ENCODE measurements at places on chromosomes 7 and 10.

- no peak for DNase-seq
Measured at GRCh38 chr10:53490553-53490952, 718.0 kb upstream of the MBL2 start.

- DNase-seq = no peak
Measured at GRCh38 chr10:124904796-124905195, 37.1 kb upstream of the ZRANB1 start.

- no peak for DNase-seq
Measured at GRCh38 chr7:28239823-28240204, 59.2 kb upstream of the JAZF1 start.

GRCh38 chr10:109988212-109988596 lies 19.6 kb upstream of the ADD3 start:
- no peak for DNase-seq

GRCh38 chr10:60473557-60473956 lies 83.9 kb upstream of the ANK3 start:
- no peak for DNase-seq

DNA sequence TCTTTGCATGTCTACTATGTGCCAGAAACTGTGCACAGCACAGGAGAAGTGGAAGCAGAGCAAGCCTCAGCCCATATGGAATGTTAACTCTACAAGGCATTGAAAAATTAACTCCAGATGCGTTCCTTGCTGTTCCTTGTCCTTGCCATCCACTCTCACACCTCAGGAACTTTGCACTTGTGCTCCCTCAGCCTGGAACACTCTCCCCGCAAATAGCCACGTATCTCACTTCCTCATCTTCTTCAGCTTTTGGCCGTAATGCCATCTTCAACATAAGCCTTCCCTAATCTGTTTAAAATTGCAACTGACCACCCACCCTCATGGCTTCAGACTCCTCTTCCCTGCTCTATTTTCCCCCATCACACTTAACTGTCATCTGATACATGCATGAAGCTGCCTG lies 83.2 kb upstream of the CAPZA2 start:
- no peak for DNase-seq

DNA sequence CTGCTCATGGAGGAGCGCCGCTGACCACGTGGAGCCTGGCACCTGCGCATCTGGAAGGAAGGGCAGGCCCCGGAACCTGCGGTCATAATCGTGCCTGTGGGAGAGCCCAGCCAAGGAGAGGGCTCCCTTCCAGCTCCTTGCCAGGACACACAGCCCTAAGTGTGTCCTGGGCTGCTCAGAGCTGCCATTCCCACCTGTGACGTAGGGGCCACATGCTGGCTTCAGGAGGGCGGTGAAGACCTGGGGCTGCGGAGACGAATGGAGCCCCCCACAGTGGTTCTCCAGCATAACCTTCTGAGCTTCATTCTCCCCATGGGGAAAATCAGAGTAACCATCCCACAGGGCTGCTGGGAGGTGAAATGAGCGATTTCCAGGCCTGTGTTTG lies 127.6 kb upstream of the CHST15 start:
- peak; percentile 3 for DNase-seq

- no peak for DNase-seq
Measured at GRCh38 chr10:111015181-111015580, 61.6 kb upstream of the ADRA2A start.

- DNase-seq = peak; percentile 86
Measured at GRCh38 chr7:2680792-2681490, 7.1 kb upstream of the AMZ1 start.

GRCh38 chr7:9231630-9232121 lies 798.3 kb downstream of the NXPH1 start:
- DNase-seq = no peak

GRCh38 chr7:30831936-30832335 lies 60.7 kb downstream of the MINDY4 start:
- no peak for DNase-seq

DNA sequence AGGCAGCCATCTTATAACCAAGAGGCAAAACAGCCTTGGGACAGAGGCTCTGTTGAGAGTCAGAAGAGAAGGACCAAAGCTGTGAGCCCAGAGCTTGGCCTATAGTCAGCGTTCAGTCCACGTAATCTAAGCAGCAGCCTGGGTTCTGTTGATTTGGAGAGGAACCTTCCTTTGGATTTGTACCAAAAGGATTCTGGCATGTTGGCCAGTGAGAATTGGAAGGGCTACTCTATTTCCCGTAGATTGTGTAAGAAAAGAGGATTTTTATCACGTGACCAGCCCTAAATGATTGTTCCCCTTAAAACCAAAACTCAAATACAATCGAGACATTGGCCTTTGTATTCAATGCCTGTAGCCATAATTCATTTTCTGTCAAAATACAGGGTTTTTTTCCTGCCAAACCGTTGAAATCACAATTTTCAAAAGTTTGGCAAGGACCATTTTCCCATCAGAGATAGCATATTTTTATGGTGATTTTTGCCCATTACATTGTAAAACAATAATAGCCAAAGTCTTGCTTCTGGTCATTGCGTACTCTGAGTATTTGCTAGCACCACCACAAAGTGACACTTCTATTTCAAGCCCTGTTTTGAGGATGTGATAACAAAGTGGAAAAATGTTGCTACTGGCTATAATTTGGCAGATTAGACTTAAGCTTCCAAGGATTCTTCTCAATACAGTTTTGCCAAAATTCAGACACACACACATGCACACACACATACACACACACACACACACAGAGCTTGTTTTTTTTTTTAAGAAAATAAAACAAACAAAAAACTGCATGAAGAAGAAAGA lies 23.1 kb upstream of the BMPER start:
- DNase-seq = no peak

- no peak for DNase-seq
Measured at GRCh38 chr7:52283335-52283734, 752.1 kb upstream of the POM121L12 start.

- no peak for DNase-seq
Measured at GRCh38 chr10:72030762-72031543, 57.4 kb downstream of the SPOCK2 start.

DNA sequence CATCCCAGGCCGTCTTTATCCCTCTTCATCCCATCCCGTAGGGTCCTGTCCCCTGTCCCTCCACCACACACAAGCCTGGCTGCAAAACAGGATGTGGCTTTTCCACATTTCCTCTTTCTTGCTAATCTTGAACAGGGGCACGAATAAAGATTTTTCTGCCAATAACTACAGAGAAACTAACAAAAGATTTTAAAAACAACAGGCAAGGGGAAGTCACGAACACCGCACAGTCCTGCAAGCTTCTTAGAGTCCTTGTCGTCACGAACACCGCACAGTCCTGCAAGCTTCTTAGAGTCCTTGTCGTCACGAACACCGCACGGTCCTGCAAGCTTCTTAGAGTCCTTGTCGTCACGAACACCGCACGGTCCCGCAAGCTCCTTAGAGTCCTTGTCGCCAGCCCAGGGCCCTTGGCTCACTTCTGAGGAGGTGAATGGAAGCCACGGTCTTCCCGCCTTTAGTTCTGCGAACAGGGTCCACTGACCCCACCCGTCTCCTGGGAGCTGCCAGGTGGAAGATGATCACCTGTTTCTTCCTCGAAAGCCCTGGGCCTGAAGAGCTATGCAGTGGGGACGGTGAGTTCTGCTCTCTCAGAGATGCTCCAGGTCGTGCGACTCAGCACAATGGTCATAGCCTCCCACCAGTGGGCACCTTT lies 10.3 kb upstream of the INSIG1 start:
- DNase-seq = no peak

DNA sequence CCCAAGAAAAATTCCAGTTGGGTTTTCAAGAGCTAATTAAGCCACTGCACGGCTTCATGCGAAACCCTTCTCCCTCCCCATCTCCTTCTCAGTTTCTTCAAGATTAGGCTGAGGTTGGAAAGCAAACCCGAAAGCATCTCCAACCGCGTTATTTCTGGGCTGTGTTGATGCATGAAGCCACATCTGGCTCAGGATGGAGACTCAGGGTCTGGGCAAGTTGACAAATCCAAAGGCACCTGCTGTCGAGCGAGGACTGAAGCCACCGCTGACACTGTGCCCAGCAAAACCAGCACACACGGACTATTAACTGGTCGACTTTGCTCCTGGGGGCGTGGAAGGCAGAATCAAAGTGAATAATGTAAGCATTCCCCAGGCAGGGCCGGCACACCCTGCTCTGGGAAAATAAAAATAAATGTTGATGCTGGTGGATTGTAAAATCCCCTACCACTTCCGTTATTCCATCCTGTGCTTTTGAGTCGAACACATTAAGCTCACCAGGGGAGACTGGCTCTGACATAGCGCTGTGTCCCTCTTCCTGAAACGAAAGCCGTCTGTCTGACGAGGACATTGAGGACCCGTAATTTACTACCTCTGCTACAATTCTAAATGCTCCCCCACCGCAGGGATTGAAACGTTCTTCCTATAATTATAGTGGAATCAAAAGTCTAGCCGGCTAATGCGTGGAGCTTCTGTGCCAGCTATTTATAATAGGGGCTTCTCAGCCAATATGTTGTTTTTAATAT lies 269.8 kb downstream of the ADARB2 start:
- DNase-seq = no peak

DNA sequence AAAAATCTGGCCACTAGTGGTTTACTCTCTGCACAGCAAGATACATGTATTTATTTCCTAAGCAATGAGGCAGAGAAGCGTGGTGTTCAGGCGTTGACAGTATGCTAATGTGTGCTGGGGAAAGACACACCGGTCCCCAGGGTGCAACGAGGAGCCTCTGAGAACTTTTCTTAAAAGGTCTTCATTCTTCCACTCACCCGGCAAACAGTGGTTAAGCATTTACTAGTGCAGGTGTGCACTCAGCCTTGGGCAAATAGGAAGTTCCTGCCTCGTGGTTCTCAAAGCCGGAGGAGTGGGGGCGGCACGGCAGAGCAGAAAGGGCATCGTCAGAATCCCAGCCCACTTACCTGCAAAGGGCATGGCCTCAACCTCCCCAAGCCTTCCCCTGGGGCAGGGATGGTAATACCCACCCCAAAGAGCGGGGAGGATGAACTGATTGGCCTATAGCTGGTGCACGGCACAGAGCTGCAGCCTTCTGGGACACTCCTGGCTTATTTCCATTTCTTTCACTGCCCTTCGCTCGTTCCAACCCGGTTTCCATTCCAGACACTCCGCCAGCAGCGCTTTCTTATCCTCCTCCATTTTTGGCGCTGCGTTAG lies 184.3 kb upstream of the CTBP2 start:
- no peak for DNase-seq

GRCh38 chr10:125629758-125630376 lies 53.1 kb downstream of the TEX36 start:
- peak; percentile 86 for DNase-seq

- no peak for DNase-seq
Measured at GRCh38 chr10:77325233-77325537, 312.4 kb downstream of the KCNMA1 start.

GRCh38 chr7:114663502-114663901 lies 248.9 kb downstream of the FOXP2 start:
- peak; percentile 55 for DNase-seq

- no peak for DNase-seq
Measured at GRCh38 chr10:77319557-77319956, 318.1 kb downstream of the KCNMA1 start.

DNA sequence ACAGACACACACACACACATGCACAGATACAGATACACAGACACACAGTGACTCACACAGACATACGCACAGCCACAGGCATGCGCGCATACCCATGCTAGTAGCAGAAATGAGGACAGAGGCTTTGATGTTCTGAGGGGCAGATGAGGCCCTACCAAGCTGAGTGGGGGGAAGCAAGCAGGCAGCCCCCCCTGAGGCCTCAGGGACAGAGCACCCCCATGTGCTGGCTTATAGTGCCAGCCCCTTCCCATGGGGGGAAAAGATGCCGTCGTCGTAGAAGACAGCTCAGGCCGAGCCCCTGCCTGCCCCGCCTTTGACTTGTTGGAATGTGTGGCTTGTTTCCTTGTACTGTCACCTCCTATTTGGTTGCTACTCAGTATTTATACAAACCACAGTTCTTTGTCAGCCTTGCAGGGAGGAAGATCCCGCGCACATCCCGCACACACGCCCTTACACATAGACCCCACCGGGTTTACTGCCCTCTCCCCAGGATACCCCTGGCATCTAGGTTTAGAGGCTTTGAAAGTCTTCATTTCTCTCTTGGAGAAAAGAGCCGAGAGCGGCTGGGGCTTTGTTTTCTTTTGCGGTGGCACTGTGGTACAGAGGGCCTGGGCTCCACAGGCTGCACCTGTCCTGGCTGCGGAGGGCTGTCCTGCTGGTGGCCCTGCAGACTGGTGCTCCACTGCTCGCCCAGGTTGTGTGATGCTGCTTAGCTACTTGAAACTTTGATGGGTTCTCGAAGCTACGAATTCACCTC lies 112.5 kb downstream of the DOCK1 start:
- no peak for DNase-seq

- DNase-seq = peak; percentile 3
Measured at GRCh38 chr7:13055732-13056368, 368.4 kb downstream of the ARL4A start.

Data from dermis blood vessel endothelial cell (primary cell).